ENCODE measurements at places on chromosomes 6 and 20.

DNA sequence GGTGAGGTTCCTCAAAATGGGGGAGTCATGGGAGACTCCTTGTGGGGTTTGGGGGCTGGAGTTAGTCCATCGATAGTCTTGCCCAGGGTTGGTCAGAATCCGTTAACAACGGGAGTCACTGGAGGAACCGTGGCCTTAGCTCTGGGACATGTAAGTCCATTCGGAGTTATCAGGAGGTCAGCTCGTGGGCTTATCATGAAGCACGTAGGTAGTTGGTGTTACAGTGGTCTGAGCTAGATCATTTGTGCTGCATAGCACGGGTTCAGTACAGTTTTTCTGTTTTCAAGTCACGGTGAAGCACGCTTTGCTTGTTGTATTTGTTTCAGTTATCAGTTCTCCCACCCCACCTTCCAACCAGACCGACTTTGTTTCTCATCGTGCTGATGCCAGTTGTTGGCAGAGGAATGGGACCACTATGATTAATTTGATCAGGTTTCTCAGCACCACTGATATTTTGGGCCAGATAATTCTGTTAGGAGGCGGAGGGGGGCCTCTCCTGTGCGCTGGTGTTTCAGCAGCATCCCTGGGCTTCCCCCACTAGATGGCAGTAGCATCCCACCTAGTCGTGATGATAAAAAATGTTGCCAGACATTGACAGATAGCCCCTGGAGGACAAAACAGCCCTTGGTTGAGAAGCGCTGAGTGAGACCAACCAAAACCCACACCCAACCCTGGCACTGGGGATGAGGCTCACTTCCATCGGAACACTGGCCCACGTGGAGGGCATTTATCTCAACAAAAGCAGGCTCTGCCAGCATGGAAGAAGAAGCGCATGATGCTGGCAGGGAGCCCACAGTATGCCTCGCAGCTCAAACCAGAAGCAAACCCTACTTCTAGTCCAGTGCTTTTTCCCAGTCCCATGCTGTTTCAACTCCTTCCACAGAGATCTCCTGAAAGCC, 2.2 kb upstream of the APMAP start:
- peak; percentile 88 for DNase-seq

- no peak for DNase-seq
Measured at GRCh38 chr20:15937179-15937578, 636.1 kb downstream of the KIF16B start.

GRCh38 chr20:58478141-58478805, 36.9 kb downstream of the APCDD1L start:
- no peak for DNase-seq

- no peak for DNase-seq
Measured at GRCh38 chr20:50446351-50447101, 63.7 kb upstream of the PTPN1 start.

GRCh38 chr6:157813191-157813590, 9.9 kb upstream of the SNX9 start:
- no peak for DNase-seq

- no peak for DNase-seq
Measured at GRCh38 chr6:96330884-96331283, 190.7 kb upstream of the UFL1 start.

- no peak for DNase-seq
Measured at GRCh38 chr6:159430323-159430722, 261.1 kb downstream of the FNDC1 start.

GRCh38 chr6:65776332-65776731, 69.3 kb upstream of the EYS start:
- no peak for DNase-seq

DNA sequence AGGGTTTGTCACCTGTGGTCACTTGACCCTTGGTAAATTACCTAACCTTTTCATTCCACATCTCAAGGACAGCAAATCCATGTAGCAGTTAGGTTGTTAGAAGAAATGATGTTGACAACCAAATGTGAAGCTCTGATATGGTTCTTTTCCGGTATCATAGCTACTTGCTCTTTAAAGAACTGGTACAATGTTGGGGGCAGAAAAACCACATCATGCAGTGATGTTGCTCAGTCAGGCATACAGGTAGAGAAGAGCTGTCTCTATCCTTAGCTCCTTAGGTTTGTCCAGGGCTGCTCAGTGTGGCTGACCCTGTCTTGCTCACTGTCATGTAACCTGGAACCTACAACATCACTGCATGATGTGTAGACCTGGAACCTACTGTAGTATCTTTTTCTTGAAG, 135.5 kb downstream of the LRRC1 start:
- DNase-seq: no peak

DNA sequence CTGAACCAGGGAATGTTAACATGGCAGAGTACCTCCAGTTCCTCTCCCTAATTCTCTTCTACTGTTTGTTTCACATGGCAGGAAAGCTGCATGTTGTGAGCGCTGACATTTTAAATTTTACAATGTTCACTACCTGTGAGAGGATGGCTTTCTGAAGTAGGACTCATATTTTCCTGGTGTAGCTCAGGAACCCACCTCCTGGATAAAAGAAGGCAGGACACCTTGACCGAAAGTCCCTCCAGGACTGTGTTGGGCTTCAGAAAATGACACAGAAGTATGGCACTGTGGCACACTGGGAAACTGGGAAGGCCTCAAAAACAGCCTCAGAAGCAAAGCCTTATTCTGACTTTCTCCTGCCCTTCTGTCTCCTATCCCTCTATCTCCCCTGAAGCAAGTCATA, 33.3 kb downstream of the PTPRK start:
- no peak for DNase-seq

GRCh38 chr6:139533171-139533570, 158.7 kb upstream of the CITED2 start:
- DNase-seq: no peak

DNA sequence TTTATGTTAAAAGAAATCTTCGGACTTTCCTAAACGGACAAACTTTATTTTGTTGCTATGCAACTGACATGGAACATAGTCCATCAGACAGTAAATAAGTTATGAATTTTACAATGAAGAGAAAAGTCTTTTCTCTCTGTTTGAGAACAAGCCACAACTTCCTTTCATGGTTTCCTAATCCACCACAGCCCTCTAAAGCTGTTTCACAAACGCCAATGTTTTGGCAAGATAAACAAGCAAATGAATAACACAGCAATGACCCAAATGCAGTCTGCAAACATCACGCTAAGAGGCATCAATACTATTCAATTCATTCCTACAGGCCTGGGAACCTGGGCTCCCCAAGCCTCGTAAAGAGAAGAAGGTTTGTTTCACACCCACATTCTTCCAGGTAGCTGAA, 60.4 kb downstream of the HAO1 start:
- no peak for DNase-seq

DNA sequence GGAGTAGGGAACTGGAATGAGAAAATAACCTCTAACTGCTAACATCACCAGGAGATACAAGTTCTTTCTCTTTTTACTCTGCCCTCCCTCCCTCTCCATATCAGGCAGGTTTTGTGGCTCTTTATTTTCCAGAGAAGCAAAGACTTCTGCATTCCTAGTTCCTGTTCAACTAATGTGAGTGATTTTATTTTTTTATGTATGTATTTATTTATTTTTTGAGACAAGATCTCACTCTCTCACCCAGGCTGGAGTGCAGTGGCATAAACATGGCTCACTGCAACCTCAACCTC, 6.0 kb upstream of the IER3 start:
- DNase-seq: no peak

- no peak for DNase-seq
Measured at GRCh38 chr20:62822788-62823651, 6.2 kb downstream of the COL9A3 start.

GRCh38 chr20:62969939-62970306, 17.4 kb downstream of the SLC17A9 start:
- no peak for DNase-seq

DNA sequence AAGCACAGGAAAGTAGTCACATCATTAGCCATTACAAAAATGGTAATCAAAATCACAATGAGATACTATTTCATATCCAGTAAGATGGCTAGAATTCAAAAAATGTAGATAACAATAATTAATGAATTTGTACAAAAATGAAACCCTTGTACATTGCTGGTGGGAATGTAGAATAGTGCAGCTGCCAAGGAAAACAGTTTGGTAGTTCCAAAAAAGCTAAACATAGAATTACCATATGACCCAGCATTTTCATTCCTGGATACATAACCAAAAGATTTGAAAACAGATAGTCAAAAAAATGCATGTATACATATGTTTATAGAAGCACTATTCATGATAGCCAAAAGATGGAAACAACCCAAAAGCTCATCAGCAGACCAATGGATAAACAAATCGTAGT, 251.1 kb upstream of the RAB32 start:
- no peak for DNase-seq

DNA sequence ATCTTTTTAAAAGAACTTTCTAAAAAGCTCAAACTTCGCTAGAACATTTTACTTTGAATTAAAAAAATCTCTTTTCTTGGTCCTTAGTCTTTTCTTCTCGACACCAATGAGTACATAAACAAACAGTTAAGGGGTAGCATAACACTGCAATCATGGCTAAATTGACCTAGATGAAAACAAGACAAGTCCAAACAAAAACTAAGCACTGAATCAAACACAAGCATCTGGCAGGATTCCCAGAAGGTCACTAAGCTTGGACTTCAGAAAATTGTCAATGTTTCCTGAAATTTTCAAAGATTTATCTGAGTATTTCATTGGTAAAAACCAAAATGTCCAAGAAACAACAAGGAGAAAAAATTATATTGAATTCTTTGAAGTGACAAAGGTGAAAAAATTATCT, 5.0 kb downstream of the COL21A1 start:
- DNase-seq: no peak

- DNase-seq: no peak
Measured at GRCh38 chr20:17735959-17736621, 36.3 kb downstream of the BANF2 start.
